PC-3 (cell line): ENCODE measurements at places on chromosomes 3 and 15. TPM values are rescaled to one million over a fixed set of nuclear protein-coding genes. Genes with fewer than 3 reads are reported as not detected.

The CHDH gene
- total RNA-seq, result 3.2 and 5.1 TPM in 2 replicates

The SAMD7 gene
- total RNA-seq, result not detected in 2 replicates

The GPR160 gene
- 13.0 and 15.7 TPM in 2 replicates for total RNA-seq

The TICRR gene
- total RNA-seq, result 14.3 and 18.4 TPM in 2 replicates

The EPHA6 gene
- 1.8 and 3.6 TPM in 2 replicates for total RNA-seq

The DPP8 gene
- 20.0 and 20.6 TPM in 2 replicates for total RNA-seq

The SMCO1 gene
- total RNA-seq, result not detected in 2 replicates

The CYP1A2 gene
- total RNA-seq, result not detected in 2 replicates
